GM18507 (cell line): ENCODE measurements at places on chromosomes 16 and 17.

- DNase-seq, result no peak
Observed at GRCh38 chr16:31010585-31011325, at the start of gene STX1B. TSS of gene STX1B (minus strand) at chr16:31010638. CDS start at chr16:31010396, 242 bp downstream.

GRCh38 chr17:55219934-55220333 lies 44.8 kb upstream of the HLF start:
- no peak for DNase-seq

GRCh38 chr16:35752773-35753558 lies 2293.6 kb downstream of the TP53TG3F start:
- DNase-seq, result no peak

GRCh38 chr16:57413301-57413730 lies 8.7 kb downstream of the CCL17 start:
- peak; percentile 50 for DNase-seq

DNA sequence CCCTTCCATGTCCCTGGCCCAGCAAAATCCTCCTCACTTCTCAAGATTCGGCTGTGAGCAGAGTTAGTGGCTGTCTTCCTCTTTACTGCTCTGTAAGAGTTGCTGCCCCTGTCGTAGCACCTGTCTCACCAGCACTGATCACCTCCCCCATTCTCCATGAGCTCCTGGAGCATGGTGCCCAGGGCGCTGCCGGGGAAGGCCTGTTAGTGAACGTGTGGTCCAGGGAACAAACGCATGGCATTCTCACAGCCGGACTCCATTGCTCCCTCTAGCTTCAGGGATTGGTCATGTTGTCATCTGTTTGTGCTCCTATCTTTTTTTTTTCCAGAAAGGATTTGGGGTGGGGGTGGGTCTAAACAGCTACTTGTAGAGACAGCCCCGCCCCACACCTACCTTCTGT lies 141.2 kb downstream of the CMIP start:
- no peak for DNase-seq

- no peak for DNase-seq
Observed at GRCh38 chr17:72296456-72296855, 175.6 kb downstream of the SOX9 start.

DNA sequence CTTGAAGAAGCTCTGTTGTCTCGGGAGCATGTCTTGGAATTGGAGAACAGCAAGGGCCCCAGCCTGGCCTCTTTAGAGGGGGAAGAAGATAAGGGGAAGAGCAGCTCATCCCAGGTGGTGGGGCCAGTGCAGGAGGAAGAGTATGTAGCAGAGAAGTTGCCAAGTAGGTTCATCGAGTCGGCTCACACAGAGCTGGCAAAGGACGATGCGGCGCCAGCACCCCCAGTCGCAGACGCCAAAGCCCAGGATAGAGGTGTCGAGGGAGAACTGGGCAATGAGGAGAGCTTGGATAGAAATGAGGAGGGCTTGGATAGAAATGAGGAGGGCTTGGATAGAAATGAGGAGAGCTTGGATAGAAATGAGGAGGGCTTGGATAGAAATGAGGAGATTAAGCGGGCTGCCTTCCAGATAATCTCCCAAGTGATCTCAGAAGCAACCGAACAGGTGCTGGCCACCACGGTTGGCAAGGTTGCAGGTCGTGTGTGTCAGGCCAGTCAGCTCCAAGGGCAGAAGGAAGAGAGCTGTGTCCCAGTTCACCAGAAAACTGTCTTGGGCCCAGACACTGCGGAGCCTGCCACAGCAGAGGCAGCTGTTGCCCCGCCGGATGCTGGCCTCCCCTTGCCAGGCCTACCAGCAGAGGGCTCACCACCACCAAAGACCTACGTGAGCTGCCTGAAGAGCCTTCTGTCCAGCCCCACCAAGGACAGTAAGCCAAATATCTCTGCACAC lies 21.2 kb downstream of the AKAP1 start:
- no peak for DNase-seq

DNA sequence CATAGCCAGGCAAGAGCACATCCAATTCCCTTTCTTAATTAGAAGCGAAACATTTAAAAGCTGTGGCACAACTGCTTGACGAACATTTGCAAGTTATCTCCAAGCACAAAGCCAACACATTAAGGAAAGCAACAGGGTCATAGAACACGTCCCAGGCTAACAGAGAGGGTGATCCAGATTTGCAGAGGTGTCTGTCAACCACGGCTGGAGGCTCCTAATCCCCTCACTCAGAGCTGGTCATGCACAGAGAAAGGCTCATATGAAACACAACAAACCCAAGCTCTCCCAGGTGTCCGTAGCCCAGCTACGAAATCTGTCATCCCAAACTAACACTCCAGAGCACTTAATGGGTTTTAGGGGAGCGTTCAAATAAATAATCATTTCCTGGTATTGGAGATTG lies 276.1 kb downstream of the SLC39A11 start:
- no peak for DNase-seq

DNA sequence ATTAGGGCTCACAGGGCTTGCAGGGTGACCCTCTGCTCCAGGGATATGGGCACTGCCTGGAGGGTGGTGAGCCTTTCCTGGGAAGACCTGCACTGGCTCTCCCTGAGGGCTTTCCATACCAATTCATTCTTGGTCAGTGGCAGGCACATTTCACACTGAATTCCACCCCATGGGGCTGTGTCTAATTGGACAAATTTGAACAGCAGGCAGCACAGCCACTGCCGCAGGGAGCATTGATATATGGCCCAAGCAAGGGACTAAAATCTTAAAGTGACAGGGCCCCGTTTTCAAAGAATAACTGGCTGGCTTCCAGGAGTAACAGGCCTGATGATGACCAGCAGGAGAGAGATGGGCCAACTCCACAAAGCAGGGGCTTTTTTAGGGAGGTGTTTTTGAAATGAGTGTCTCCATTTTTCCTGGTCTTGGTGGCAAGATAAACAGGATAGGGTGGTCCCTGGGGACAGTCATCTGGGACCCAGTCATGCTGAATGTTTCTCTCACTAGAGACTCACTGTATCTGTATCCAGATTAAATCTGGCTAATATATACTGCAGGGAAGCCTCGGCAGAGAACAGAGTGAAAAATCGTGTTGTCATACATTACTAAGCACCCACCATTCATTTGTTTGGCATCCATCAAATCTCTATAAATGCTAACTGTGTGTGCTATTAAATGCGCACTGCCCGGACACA lies 74.1 kb upstream of the TBX2 start:
- no peak for DNase-seq

- DNase-seq, result no peak
Observed at GRCh38 chr17:66538776-66539175, 236.4 kb downstream of the PRKCA start.

DNA sequence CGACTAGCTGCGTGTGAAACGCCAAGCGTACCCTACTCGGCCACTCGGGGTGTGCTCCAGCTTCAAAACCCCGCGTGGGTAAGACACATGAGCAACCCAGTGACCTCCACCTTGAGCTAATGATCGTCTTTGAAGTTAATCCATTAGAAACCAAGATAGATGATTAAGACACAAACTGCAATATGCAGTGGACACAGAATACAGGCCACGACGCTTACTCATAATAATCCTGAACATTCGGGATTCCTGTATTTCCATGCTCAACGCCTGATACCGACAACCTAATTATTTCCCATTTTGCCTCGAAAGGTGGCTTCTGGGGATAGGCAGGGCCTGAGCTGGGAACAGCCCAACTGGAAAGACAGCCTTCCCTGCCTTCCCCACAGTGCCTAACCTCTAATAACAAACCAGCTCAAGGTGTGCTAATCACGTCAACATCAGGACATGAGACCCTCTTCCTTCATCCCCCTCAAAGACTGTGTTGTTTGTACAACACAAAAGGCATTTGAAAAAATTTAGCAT lies 504 bp upstream of the COPRS start:
- DNase-seq, result no peak

DNA sequence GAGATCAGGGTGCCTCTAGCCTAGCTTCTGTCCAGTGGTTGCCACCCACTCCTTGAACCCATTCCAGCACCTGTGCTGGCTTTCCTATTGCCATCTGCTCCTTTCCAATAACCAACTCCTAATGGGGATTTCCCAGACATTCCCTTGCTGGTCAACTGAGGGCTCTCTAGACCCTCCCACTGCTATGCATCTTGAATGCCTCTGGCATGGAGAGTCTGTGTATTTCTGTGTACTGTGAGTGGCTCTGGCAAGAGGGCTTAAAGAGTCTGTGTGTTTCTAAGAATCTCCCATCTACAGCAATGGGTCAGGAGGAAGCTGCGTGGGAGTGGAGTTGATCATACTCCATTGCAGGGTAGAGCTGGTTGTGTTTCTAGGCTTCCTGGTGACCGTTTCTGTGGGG lies 11.0 kb upstream of the EPN3 start:
- DNase-seq, result no peak
